NCI-H2107 (cell line): ENCODE measurements at places on chromosomes 1 and 21.

GRCh38 chr1:58439946-58440345 is 106.6 kb downstream of the OMA1 start:
- no peak for DNase-seq

GRCh38 chr1:208272311-208272710 is 28.1 kb upstream of the PLXNA2 start:
- DNase-seq, result no peak

DNA sequence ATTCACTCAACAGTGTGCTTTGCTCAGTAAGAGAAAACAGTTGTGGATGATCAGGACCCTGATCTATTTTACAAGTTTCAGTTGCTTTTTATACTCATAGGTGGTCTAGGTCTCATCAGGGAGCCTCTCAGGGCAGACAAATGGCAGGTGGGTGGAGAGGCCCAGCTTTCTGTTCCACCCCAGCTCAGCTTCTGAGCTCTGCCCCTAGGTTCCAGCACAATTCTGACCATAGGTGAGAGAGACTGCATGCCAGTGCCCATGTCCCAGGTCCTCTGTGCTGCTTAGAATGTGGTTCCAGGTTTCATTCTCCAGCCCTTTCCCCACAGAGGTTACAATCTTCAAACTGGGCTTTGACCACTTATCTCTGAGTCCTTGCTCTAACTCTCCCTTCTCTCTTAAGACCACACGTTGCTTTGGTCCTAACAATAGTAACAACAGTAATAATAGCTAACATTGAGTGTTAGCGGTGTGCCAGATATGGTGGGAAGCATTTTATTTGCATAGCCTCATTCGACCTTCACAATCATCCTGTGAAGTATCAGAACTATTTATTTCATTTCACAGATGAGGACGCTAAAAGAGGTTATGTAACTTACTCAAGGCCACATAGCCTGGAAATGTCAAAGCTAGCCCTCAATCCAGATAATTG is 19.6 kb upstream of the DUSP10 start:
- no peak for DNase-seq

- no peak for DNase-seq
Observed at GRCh38 chr1:230807561-230808280, 60.5 kb downstream of the CAPN9 start.

DNA sequence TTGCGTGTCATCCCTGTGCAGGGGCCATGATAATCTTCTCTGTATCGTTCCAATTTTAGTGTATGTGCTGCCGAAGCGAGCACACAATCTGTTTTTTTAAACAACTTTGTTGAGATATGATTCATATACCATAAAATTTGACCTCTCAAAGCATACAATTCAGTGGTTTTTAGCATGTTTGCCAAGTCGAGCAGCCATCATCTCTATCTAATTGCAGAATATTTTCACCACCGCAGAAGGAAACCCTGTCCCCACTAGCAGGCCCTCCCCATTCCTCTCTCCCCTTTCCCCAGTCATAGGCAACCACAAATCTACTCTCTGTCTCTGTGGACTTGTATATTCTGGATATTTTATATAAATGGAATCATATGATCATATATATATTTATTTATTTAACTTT is 78.7 kb upstream of the TINAGL1 start:
- no peak for DNase-seq

GRCh38 chr1:25182629-25183028 is 49.7 kb downstream of the SYF2 start:
- no peak for DNase-seq

GRCh38 chr21:37655611-37656300 is 260.5 kb downstream of the KCNJ6 start:
- no peak for DNase-seq

GRCh38 chr21:29719521-29719920 is 220.3 kb downstream of the GRIK1 start:
- DNase-seq, result no peak

- DNase-seq, result no peak
Observed at GRCh38 chr1:56965916-56966697, at the start of gene C8B. Gene C8B (minus strand): TSS chr1:56966015. CDS start chr1:56965948, 67 bp downstream.

- DNase-seq, result no peak
Observed at GRCh38 chr1:118249641-118250040, 64.6 kb upstream of the SPAG17 start.

DNA sequence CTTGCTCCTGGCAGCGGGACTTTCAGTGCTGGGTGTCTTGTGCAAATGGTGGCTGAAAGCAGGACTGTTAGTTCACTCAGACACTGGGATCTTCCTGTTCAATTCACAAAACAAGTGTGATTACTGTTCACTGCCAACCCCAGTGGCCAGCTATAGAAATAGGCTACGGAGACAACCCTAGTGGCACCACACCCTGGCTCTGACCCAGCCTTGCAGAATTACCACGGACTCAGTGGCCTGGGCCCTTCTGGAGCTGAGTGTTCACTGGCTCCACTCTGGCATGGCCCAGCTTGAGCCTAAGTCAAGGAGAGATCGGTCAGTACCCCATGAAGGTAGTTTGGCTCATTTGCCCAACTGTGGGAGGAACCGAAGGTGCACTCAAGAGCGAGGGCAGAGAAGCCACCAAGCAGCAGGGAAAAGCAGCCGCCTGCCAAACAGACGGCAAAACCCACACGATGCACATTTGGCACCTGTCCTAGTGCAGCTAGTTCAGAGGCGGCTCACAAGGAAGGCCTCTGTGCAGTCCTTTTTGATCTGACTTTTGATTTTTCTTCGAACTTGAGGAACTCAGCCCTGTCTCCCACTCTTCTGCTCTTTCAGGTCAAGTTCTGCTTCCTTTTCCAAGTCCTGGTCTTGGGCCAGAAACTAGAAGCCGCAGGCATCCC is 5.9 kb downstream of the KIAA2013 start:
- no peak for DNase-seq
